ENCODE measurements at places on chromosomes 12 and 14.

DNA sequence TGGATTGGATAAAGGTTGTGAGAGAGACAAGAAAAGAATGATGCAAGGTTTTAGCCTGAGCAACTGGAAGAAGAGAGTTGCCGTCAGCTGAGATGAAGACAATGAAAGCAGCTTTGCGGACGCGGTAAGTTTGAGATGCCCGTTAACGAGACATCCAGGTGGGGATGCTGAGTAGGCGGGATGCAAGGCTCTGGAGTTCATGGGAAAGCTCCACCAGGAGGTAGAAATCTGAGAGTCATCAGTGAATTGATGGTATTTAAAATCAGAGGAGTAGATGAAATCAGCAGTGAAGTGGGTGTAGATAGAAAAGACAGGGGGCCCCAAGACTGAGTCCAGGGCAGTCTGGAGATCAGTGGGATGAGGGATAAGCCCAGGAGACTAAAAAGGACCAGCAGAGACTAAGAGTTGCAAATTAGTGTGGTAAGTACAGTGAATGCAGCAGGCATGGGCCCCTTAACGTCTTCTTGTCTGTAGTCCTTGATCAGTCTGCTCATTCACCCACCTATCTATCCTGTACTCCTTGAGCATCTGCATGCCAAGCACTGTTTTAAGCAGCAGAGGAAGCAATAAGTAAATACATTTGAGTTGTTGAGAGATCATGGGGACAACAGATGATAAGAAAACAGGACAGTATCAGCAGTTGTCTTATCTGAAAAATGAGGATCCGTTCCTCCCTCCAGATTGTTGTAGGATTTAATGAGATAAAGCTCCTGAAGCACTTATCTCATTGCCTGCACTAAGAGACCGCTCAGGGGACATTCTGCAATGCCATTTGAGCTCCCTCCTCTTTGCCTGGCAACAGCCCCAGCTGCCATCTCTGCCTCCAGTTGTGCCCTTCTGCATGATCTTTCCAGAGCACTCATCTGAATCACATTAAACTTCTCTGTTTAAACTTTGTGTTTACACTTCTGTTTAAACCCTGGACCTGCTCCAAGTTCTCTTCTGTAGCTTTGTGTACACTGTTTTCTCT lies 91.5 kb downstream of the APAF1 start:
- DNase-seq: no peak

DNA sequence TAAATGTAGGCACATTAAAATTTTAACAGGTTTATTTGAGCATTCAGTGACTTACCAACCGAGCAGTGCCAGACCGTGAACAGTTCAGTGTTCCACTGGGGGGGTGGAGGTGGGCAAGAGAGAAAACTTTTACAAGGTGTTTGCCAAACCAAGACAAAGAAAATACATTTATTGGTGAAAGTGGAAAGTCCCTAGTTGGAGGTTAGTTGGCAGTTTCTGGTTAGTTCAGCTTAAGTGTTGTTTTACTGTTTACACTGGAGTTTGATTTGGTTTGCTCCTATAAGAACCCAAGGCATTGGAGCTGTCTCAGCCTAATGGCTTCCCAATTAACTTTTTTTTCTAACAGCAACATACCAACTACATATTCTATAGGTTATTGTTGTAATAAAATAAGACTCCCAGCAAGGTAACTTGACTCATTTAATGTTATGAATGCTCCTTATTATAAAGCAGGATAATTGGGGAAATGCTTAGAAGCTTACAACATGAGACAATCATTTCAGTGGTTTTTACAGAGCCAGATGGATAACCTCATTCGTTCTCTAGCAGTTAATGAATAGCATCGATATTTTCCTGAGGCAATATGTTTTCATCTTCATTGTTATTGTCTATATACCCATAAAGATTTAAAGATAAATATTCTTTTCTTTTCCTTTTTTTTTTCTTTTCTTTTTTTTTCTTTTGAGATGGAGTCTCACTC lies 115.8 kb downstream of the ETNK1 start:
- no peak for DNase-seq

GRCh38 chr12:19886639-19887064 lies 447.4 kb downstream of the AEBP2 start:
- DNase-seq: no peak

- peak; percentile 77 for DNase-seq
Observed at GRCh38 chr14:105476831-105477659, 2.4 kb downstream of the CRIP2 start.

DNA sequence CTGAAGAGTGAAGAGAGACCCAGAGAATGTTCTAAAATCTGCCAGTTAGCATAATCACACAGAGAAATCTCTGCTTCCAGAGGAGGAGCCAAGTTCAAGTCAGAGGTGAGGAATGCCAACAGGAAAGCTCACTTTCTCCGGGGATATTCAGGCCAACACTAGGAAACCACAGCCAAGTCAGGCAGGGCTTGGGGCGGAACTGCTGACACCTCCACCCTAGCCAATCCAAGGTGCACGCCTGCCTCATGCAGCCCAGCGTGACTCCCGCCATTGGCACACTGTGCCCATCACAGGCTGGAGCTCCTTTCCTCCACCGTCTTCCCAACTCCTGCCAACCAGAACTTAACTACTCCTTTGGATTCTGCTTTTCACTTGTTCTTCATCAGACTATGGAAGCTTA lies 374.3 kb upstream of the CCDC196 start:
- no peak for DNase-seq

DNA sequence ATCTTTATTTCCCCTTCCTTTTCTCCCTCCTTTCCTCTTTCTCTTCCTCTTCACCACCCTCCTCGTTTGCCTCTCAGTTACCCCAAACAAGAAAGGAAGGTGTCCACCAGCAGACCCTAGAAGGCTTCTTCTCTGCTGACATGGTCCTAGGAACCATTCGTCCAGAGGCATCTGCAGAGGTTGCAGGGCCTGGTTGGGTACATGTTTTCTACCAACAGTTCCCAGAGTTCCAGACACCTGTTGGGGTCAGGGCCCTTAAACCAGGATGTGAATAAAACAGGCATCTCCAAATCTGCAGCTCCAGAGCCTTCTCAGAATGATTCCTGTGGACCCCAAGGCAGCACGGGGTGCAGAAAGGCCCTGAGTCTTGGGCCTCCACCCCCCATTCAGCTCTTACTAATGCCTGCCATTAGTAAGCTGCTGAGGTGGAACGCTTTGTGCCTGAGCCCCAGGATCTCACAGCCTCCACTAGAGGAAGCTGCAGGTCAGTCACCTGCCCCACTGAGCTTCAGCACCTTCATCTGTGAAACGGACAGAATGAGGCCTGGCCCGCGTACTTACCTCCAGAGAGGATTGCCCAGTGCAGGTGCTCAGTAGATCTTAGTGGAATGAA lies 130.4 kb downstream of the DICER1 start:
- no peak for DNase-seq

- no peak for DNase-seq
Observed at GRCh38 chr14:52076334-52076733, 7.5 kb upstream of the NID2 start.

- no peak for DNase-seq
Observed at GRCh38 chr12:111022386-111022785, 102.0 kb upstream of the MYL2 start.

- peak; percentile 8 for DNase-seq
Observed at GRCh38 chr12:83823386-83824045, 1089.1 kb downstream of the SLC6A15 start.

- DNase-seq: no peak
Observed at GRCh38 chr12:20950248-20950647, 139.7 kb downstream of the SLCO1B3 start.

DNA sequence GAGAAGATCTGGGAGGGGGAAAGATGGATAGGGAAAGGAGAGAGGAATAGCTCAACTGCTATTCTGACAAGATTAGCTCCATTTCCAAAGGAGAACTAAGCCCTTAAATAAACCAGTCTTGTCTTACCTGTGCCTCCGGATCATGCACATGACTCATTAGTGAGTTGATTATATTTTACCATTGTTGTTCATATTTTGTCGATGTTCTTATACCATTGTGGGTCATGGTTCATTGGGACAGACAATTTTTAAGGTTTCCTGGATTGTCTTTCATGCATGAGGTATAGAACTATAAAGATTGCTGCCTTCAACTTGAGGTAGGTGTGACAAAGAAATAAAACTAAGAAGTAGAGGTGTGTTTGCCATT lies 243.0 kb upstream of the ATP2B1 start:
- no peak for DNase-seq

DNA sequence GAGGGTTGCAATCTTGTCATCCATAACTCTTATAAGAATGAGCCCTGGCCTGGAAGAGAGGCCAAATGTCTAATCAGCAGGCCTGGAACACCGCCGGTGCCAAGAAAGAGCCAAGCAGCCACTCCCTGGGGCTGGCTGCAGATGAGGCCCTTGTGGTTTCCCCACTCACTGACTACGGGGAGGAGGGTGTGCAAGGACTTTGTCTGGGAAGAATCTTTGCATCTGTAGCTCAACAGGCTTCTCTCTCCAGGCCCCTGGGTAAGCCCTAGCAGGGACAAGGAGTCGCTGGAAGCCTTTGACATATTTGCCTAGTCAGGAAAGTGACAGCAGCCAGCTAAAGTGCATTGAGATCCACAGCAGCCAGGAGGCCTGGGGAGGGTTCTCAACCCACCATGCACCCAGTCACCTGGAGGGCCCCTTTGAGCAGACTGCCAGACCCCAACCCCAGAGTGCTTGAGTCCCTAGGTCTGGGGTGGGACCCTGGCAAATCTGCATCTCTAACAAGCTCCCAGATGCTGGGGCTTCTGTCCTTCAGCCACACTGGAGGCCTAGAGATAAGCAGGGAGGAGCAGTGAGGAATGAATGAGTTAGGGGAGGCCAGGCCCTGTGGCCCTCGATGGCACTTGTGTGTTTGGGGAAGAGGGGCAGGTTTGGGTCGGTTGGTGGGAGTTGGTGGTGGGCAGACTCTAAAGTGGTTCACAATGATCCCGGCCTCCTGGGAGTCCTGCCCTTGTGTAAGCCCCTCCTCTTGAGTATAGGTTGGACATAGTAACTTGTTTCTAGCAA lies 13.9 kb upstream of the LRTM2 start:
- no peak for DNase-seq

Data from kidney capillary endothelial cell (primary cell).